CD8-positive, alpha-beta memory T cell (primary cell): ENCODE measurements at places on chromosomes 6 and 20. TPM values are rescaled to one million over a fixed set of nuclear protein-coding genes. Genes with fewer than 3 reads are reported as not detected.

DNA sequence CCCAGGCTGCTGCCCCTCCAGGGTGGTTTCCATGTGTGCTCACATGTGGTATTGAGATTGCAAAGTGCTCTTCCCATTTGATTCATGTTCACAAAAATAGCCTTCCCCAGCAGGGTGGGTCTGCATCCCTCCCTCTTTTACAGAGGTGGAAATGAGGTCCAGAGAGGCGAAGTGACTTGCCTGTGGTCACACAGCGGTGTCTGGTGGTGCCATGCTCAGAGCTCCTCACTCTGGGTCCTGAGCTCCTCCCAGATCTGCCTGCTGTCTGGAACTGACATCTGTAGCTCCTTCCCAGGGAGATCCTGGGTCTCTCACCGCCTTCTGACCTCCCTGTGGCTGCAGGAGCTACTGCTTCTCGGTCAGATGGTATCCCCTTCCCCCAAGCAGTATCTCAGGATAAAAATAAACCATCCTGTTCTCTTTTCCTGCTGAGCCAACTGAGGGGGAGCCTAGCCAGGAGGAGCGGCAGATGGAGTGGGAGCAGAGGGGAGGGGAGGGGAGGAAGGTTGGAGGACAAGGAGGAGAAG lies 11.9 kb downstream of the CD40 start:
- no peak for DNase-seq

- no peak for DNase-seq
These were observed 16.1 kb upstream of the FOXO3 start for GRCh38 chr6:108544606-108545005.

Gene STMND1
- not detected for total RNA-seq

Gene BHLHE23
- not detected for total RNA-seq

Gene NMBR
- total RNA-seq: not detected

Gene FNDC1
- 0.04 TPM for total RNA-seq
